ENCODE measurements at places on chromosomes 5 and 9. TPM values are rescaled to one million over a fixed set of nuclear protein-coding genes. Genes with fewer than 3 reads are reported as not detected.

DNA sequence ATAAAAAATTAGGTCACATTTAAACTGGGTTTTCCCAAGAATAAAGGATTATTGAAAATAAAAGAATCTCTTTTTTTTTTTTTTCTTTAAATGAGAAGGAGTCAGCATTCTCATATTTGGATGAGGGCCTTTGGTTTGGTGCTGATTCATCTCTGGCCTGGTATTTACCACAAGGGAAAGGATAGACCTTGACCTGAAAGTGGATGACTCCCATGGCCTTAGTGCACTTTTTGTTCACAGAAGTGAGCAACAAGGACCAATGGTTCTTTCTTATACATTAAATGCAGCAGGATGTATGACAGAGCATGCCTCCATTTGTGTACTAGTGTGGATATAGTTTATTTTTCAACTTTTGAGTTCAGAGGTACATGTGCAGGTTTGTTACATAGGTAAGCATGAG lies 6.9 kb downstream of the YTHDC2 start:
- H3K27me3 ChIP-seq = no peaks in the 10 kb centered on the region
- DNase-seq = no peak
- H3K36me3 ChIP-seq = no peaks in the 10 kb centered on the region
- no peak overlapping the region for H3K4me3 ChIP-seq
- H3K27ac ChIP-seq = no peak overlapping the region

DNA sequence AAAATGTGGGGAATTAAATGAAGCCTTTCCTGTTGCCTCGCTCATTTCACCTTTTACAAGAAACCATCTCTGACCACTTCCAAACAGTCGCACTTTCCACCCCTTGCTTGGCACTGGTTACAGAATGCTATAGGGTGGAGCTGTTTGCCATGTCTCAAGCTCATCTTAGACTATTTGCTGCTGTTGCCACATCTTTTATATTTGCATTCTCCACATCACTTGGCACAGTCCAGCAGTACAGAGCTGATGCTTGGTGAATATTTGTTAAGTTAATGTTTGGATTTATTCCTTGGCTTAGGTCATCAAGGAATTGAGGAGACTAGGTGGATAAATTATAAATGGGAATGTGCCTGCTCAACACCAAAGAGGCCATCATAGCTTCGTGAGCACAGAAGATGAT lies 53.2 kb downstream of the GNA14 start:
- no peaks in the 10 kb centered on the region for H3K27me3 ChIP-seq
- H3K4me3 ChIP-seq = no peak overlapping the region
- H3K4me1 ChIP-seq = no peaks in the 10 kb centered on the region
- no peak overlapping the region for H3K27ac ChIP-seq

DNA sequence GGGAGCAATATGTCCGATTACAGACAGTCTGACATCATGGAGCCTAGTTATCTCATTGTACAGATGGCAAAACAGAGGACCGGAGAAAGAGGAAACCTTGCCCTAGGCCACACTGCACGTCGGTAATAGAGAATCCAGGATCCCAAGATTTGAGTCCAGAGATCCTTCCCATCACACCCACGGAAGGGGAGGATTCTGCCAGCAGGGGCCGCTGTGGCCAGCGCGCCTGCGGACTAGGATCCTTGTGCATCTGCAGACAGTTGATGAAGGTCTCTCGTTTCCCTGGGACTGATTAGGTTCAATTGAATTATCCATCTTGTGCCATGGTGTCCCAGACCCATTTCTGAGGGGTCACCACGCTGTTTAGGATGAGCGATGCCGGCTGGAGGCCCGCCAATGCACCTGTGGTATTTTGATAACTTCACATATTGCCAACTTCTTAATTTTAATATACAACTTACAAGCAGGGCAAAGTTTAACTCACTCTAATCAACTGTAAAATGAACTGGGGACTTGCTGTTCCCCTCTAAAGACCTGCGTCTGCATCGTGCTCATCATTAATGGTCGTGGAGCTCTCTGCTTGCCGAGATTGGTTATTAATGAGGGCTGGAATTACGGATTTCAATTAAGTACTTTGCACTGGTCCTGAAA lies 592.7 kb upstream of the BRINP1 start:
- no peaks in the 10 kb centered on the region for H3K27me3 ChIP-seq
- no peak for DNase-seq
- no peaks in the 10 kb centered on the region for H3K36me3 ChIP-seq
- no peaks in the 10 kb centered on the region for H3K4me1 ChIP-seq

DNA sequence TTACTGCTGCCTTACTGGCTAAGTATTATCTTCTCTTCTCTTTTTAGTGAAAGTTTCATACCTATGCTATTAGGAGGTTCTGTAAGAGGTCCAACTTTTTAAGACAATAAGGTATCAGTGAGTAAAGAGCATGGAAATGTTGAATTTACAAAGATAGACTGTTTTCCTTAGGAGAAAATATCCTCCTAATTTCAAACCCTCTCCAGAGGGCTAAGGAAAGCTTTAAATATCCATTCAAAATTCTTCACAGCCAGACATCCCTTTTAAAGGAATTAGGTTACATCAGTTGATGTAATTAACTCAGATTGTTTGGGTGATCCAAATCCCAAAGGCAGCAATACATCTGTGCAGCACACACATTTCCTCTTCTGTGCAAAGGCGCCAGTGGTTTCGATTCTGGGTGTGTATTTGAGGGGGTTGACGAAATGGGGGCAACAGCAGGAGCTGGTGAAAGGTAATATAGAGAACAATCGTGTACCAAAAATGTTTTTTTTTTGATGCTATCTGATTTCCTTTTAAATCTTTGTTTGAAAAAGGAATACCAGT lies 273.8 kb upstream of the RPS23 start:
- no peak overlapping the region for H3K27ac ChIP-seq
- DNase-seq = no peak
- no peaks in the 10 kb centered on the region for H3K36me3 ChIP-seq
- no peak overlapping the region for H3K4me3 ChIP-seq

- H3K4me1 ChIP-seq = peaks cover 99% of the 10 kb centered on the region
- peak overlapping the region; percentile 55 for H3K27ac ChIP-seq
- DNase-seq = no peak
- H3K4me3 ChIP-seq = no peak overlapping the region
- peaks cover 30% of the 10 kb centered on the region for H3K36me3 ChIP-seq
These were observed 24.1 kb downstream of the ITK start for GRCh38 chr5:157204765-157205164.

DNA sequence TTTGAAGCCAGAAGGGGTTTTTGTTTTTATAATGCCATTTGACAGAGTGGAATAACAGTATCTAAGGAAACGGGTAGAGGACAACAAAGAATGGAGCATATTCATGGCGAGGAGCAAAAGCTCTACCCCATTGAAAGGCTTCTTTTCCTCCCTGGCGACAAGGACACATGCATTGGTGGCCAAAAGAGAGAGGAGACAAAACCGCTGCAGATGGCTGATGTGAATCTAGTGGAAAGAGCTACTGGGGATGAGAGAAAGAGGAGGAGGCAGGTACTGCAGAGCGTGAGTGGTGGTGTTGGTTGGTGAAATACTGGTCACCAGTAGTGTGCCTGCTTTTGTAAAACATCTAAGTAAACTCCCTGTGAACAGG lies 491 bp downstream of the APC start:
- peak; percentile 10 for DNase-seq
- H3K27ac ChIP-seq = peak overlapping the region; percentile 17
- H3K36me3 ChIP-seq = no peaks in the 10 kb centered on the region
- H3K27me3 ChIP-seq = no peaks in the 10 kb centered on the region

DNA sequence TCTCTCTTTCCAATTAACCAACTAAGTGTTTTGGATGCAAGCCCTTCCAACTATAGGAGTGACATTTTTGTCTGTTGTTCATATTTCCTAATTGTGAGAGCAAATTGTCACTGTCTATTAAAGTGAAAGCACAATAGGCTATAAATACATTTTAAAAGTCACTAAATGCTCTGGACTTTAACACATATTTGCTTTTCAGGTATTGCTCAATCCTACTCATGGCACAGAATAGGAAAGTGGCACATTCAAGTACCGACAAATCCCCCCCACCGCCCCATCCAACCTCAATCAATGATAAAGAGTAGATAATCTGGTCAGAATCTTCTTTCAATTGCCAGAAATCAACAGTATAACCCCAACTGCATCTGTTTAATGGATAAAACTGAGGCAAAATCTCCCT lies 419.8 kb downstream of the PLK2 start:
- H3K4me3 ChIP-seq = no peak overlapping the region
- H3K36me3 ChIP-seq = no peaks in the 10 kb centered on the region
- no peak for DNase-seq
- H3K27ac ChIP-seq = no peak overlapping the region
- H3K4me1 ChIP-seq = no peaks in the 10 kb centered on the region
- H3K27me3 ChIP-seq = no peaks in the 10 kb centered on the region

GRCh38 chr5:90056911-90057705 lies 352.4 kb downstream of the CETN3 start:
- no peaks in the 10 kb centered on the region for H3K36me3 ChIP-seq
- H3K27ac ChIP-seq = no peak overlapping the region
- H3K27me3 ChIP-seq = no peaks in the 10 kb centered on the region
- no peak overlapping the region for H3K4me3 ChIP-seq

DNA sequence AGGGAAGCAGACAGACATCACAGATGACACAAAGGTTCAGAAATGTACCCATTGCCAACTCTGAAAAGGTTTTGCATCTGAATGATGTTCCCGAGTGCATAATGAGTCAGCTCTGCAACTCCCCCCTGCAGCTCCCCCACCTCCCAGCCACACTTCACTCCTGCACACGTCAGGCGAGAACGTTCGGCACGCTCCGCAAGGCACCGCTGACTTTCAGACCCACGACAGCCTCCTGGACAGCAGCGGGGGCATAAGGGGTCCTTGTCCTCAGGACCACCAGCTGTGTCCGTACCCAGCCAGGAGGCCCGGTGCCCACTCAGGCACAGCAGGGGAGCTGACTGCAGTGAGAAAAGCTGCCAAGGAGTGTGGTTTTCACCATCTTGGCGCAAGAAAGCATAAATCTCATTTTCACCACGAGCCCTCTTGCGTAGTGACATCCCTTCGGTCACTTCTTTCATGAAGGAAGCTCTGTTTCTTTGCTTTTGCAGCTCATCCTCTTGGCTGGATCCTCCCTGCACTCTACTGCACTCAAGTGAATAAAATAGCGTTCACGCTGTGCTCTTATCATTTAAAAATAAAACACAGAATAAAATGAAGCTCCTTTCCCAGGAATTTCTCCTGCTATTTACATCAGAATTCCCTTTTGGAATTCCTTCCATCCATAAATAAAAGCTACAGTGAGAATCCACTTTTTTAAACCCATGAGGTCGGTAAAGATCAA lies 9.9 kb downstream of the GFPT2 start:
- H3K4me1 ChIP-seq = no peaks in the 10 kb centered on the region
- H3K27me3 ChIP-seq = no peaks in the 10 kb centered on the region
- no peaks in the 10 kb centered on the region for H3K36me3 ChIP-seq
- no peak overlapping the region for H3K4me3 ChIP-seq

GRCh38 chr5:154373326-154373725 lies 72.5 kb upstream of the SAP30L start:
- H3K4me1 ChIP-seq = no peaks in the 10 kb centered on the region
- H3K27ac ChIP-seq = no peak overlapping the region
- H3K36me3 ChIP-seq = peaks cover 6% of the 10 kb centered on the region

DNA sequence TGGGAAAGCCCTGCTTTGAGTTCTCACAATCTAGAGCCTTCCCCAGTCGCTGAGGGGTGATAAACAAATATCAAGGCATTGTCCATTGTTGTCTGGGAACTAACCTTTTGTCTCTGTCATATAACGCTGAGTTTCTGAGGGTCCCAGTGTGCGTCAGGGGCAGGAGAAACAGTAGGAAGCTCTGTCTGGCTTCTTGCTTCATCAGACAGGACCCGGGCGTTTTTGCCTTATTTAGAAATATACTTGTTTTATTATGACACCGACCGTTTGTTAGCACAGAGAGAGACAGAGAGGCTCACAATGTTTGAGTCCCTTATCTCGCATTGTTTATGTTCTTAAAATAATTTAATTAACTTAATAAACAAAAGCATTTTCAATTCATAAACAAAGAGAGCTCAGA lies 204.9 kb upstream of the GAS1 start:
- H3K27ac ChIP-seq = no peak overlapping the region
- no peaks in the 10 kb centered on the region for H3K36me3 ChIP-seq
- no peak for DNase-seq
- no peak overlapping the region for H3K4me3 ChIP-seq

DNA sequence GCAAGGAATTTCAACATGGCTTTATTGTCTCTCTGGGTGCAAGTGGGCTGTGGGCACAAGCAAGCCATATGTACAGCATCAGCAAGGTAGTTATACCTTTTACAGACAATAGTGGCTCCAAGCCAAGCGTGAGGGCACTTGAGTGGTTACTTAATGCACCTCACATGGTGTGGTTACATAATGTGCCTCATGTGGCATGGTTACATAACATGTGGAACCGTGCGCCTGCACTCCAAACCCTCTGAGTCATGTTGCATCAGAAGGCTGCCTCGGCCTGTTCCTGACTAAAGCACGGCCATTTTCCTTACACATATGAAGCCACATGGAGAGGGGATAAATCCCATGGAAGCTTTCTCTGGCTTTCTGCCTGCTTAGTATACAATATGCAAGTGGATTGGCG lies 150.9 kb downstream of the OSTF1 start:
- H3K4me3 ChIP-seq = no peak overlapping the region
- no peaks in the 10 kb centered on the region for H3K4me1 ChIP-seq
- H3K27ac ChIP-seq = no peak overlapping the region
- no peak for DNase-seq
- no peaks in the 10 kb centered on the region for H3K27me3 ChIP-seq

GRCh38 chr9:23594421-23594820 lies 231.6 kb downstream of the ELAVL2 start:
- H3K4me3 ChIP-seq = no peak overlapping the region
- H3K36me3 ChIP-seq = no peaks in the 10 kb centered on the region
- no peaks in the 10 kb centered on the region for H3K4me1 ChIP-seq
- no peak overlapping the region for H3K27ac ChIP-seq
- H3K27me3 ChIP-seq = no peaks in the 10 kb centered on the region

DNA sequence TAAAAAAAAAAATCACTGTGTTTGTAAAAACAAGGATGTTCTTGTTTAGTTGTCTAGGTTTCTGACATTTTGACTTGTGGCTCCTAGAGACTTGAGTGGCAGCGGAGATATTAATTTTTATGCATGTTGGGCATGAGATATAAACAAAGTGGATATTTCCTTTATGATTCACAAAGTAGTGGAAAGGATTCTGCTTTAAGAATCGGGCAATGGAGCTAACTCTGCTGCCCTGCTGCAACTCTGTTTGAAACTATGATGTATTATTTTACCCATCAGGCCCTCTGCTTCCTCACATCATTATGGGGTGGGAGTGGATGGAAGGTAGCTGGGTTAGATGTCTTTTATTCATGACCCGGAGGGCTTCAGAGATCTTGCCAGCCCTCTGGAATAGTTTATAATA lies 94.1 kb upstream of the CD180 start:
- no peaks in the 10 kb centered on the region for H3K4me1 ChIP-seq
- H3K27ac ChIP-seq = no peak overlapping the region
- H3K27me3 ChIP-seq = no peaks in the 10 kb centered on the region
- no peaks in the 10 kb centered on the region for H3K36me3 ChIP-seq

DNA sequence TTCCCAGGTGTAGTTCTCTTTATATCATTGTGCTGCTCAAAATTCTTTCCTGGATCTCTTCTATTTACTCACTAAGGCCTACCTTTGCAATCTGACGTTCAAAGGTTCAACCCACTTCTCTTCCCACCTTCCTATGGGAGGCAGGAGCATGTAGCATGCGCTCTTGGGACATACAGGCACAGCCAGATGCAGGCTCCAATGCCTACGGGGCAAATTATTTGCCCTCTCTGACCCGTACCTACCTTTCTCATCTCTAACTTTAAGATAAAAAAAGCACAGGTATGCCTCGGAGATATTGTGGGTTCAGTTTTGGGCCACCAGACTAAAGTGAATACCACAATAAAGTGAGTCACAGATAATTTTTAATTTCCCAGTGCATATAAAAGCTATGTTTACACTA lies 460.5 kb downstream of the CCDC171 start:
- no peaks in the 10 kb centered on the region for H3K4me1 ChIP-seq
- H3K27me3 ChIP-seq = no peaks in the 10 kb centered on the region
- no peak overlapping the region for H3K27ac ChIP-seq
- no peak for DNase-seq
- no peak overlapping the region for H3K4me3 ChIP-seq
- no peaks in the 10 kb centered on the region for H3K36me3 ChIP-seq

RNF208 gene
- 0.64 TPM for total RNA-seq

All from CD4-positive, alpha-beta memory T cell (primary cell).